ENCODE measurements at places on chromosomes 12 and 14.
A peak's percentile ranks its signal among the peaks of the same experiment; 100 is the strongest.

DNA sequence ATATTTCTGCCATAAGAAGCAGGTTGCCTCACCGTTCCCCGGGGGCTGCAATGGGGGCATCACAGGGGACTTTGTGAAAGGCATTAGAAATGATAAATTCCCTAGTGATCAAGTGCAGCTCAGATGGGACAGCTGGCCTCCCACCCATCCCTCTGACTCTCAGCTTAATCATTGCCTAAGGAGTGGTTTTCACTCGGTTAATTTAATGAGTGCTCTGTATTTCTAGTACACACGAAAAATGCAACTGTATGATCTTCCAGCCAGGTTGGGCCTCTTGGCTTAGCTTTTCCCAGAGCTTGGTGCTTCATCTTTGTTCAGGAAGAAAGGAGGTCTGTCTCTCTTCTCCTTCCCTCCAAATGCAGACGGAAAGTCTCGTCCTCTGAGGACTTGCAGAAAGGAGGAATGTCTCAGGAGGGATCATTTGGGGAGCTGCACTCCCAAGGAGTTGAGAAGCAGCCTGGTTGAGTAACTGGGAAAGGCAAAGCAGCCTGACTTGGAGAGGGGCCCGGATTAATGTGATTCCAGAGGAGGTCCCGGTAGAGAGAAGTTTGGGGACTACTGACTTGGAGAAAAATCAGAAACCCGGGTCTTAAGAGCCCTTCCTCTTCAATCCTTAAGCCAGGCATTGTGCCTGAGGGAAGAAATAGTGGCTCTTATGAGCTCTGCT is 7.2 kb downstream of the CD9 start:
- DNase-seq = no peak

- DNase-seq = no peak
Observed at GRCh38 chr12:107347261-107347660, 253.9 kb upstream of the CRY1 start.

GRCh38 chr12:97305651-97306050 is 157.0 kb upstream of the RMST start:
- DNase-seq = no peak

GRCh38 chr12:116713527-116713926 is 24.3 kb downstream of the SPRING1 start:
- no peak for DNase-seq

- DNase-seq = no peak
Observed at GRCh38 chr14:104939666-104940410, 15.2 kb downstream of the PLD4 start.

- DNase-seq = peak; percentile 19
Observed at GRCh38 chr12:21940549-21941505, at the start of gene ABCC9. TSS of gene ABCC9 (minus strand) at chr12:21941426. CDS start at chr12:21936674, 4,752 bp downstream.

- no peak for DNase-seq
Observed at GRCh38 chr12:89970722-89971121, 262.1 kb upstream of the ATP2B1 start.

DNA sequence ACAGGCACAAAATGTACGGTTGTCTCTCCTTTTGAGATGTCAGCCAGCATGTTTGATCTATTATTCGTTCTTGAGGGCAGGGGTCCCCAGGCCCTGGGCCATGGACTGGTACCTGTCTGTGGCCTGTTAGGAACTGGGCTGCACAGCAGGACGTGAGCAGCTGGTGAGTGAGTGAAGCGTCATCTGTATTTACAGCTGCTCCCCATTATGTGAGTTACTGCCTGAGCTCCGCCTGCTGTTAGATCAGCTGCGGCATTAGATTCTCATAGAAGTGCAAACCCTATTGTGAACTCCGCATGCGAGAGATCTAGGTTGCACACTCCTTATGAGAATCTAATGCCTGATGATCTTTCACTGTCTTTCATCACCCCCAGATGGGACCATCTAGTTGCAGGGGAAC is 41.4 kb upstream of the SCN8A start:
- no peak for DNase-seq

DNA sequence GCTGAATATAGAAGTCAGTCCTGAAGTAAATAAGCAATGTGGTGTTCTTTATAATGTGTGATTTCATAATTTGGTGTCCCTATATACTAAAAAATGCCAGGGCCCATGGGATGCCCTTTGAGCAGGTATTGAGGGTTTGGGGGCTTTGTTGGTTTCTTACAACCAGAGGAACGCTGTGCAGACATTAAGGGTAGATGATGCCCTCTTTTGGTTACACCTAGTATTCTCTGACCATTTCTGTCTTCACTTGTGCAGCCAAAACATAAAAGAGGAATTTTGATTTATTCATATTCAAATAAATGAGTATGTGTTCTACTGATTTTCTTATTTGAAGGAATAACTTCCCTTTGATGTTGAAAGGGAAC is 3.0 kb downstream of the LGR5 start:
- DNase-seq = no peak

DNA sequence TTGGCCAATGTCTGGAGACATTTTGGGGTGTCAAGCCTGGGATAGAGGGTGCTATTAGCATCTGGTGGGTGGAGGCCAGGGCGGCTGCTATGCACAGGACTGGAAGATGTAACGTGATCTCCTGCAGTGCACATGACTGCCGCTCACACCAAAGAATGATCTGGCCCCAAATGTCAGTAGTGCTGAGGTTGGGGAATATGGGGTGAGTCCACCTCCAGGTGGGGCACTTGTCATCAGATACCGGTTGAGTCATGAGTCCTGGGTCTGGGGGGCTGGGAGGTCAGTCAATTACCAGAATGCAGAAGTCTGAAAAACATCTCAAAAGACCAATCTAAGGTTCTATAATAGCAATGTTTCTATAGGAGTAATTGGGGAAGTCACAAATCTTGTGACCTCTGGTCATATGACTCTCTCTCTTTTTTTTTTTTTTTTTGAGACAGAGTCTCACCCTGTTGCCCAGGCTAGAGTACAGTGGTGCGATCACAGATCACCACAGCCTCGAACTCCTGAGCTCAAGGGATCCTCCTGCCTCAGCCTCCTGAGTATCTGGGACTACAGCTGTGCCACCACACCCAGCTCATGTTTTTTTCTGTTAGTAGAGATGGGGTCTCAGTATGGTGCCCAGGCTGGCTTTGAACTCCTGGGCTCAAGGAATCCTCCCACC is 6.0 kb upstream of the SDSL start:
- no peak for DNase-seq

- DNase-seq = no peak
Observed at GRCh38 chr14:61429316-61429715, 107.9 kb downstream of the PRKCH start.

DNA sequence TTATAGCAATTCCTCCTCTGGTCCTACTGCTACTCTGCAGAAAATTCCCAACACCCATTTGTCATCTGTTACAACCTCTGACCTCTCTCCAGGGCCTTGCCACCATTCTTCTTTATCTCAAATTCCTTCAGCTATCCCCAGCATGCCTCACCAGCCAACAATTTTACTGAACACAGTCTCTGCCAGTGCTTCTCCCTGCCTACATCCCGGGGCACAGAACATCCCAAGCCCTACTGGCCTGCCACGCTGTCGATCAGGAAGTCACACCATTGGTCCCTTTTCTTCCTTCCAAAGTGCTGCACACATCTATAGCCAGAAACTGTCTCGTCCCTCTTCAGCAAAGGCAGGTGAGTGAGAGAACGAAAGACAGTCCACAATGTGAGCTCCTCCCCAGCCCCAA is 122.1 kb downstream of the TTLL5 start:
- no peak for DNase-seq

DNA sequence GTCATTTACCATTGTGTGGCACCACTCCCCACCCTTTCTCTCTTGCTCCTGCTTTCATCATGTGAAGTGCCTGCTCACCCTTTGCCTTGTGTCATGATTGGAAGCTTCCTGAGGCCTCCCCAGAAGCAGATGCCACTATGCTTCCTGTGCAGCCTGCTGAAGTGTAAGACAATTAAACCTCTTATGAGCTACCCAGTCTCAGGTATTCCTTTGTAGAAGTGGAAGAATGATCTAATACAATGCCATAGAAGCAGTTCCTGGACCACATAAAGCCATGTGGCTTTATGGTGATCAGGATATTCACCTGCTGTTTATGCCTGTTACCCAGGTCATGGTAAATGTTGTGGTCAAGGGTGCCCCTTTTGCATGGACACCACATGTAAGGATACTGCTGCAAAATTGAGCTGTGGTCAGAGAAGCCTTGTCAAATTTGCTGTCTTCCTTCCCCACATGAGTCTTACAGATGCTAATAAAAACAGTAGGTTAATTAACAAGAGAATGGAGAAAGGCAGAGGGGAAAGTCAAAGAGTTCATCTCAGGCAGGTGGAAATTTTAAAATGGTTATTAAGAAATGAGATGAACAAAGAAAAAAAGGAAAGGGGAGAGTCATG is 112.8 kb upstream of the IFNG-AS1 start:
- no peak for DNase-seq

DNA sequence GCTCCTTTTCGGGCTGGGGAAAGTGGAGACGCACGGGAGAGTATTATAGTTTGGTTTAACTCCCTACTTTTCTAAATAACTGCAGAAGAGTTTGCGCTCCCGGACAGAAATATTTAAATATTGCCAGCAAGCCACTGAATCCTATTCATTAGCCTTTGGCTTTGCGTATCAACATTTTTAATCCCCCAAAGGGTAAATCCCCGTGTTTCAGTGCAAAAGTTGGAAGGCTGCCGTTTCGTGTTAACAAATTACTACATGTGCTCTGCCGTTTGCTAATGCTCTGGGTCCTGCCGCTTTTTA is 372 bp upstream of the DPF3 start:
- DNase-seq = no peak

DNA sequence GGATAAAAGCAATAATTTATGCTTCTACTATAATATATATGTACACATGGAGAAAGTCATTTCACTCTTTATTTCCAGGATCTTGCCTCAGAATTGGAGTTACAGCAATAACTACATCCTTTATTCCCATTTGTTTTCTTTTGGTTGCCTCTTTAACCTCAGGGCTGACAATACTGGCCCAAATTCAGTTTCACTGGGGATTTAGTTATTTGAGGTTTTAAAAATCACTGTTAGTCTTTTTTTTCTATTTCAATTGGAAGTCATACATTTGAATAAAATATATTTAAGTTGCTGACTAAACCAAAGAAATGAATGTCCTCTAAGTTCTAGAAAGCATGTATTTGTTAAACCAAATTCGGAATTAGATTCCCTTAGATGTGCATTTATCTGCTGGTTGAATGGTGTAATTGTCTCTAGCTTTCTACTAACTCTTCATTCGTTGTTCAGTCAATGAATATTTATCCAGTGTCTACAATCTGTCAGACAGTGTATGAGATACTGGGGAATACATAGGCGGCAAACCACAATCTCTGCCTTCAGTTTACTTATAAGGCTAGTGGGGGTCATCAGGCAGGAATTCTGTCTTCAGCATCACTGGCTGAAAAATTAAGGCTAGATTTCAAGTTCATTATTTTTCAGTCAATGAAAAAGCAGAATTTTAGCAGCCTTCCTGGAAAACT is 190.8 kb upstream of the ARHGAP5 start:
- no peak for DNase-seq

GRCh38 chr14:99628887-99629618 is 15.9 kb upstream of the HHIPL1 start:
- DNase-seq = peak; percentile 83

GRCh38 chr12:17661250-17661649 is 428.7 kb downstream of the RERGL start:
- no peak for DNase-seq

GRCh38 chr12:34190054-34190453 is 167.8 kb downstream of the ALG10 start:
- no peak for DNase-seq

- no peak for DNase-seq
Observed at GRCh38 chr12:51863363-51863932, 14.9 kb upstream of the FIGNL2 start.

GRCh38 chr14:80465546-80466220 is 254.4 kb upstream of the DIO2 start:
- no peak for DNase-seq

GRCh38 chr14:79465651-79466050 is 745.7 kb downstream of the DIO2 start:
- DNase-seq = no peak
